ENCODE measurements at places on chromosomes 5 and 9.

DNA sequence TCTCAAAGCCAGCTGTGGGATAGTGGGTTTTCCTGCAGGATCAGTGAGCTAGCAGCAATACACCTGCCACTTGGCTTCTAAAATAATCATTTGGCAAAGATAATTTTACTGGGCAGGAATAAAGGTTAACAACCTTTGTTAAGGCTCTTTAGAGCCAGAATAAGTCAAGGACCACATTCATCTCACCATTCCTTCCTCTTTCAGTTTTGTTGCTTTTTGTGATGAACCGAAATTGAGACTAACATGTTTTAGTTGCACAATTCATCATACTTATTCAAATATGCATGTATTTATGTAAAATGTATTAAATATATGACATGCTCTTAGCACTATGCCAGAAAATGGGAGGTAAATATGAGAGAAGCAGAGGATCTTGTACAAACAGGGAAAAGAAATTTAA lies 824.4 kb upstream of the TYRP1 start:
- DNase-seq: no peak

DNA sequence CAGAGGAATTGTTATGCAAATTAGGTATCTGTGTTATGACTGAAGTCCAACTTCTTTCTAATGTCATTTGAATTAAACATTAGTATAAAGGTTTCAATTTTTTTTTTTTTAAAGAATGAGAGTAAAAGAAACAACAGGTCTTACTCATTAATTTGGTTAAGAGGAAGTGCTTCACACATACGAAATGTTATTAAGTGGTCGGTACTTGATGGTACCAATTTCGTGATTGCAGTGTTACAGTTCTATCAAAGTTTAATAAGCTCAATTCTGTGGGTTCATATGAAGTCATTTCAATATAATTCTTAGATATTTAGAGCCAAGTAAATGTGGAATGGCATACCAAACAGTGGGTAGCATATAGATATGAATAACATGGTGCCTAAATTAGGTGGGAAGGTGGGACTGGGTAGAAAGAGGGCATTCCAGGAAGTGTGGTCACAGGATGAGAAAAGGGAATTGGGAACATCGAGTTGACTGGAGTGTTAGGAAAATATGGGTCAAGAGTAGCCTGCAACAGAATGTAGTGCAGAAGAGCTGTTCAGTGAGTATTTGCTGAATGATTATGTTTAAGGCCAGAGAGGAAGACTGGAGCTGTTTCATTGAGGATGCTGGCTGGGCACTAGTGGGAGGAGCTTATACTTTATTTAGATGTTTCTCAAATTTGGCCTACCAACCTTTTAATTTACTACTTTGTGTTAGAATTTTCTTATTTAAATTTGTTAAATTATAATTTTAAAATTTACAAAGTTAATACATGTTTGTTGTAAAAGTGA lies 34.1 kb upstream of the DHFR start:
- no peak for DNase-seq

DNA sequence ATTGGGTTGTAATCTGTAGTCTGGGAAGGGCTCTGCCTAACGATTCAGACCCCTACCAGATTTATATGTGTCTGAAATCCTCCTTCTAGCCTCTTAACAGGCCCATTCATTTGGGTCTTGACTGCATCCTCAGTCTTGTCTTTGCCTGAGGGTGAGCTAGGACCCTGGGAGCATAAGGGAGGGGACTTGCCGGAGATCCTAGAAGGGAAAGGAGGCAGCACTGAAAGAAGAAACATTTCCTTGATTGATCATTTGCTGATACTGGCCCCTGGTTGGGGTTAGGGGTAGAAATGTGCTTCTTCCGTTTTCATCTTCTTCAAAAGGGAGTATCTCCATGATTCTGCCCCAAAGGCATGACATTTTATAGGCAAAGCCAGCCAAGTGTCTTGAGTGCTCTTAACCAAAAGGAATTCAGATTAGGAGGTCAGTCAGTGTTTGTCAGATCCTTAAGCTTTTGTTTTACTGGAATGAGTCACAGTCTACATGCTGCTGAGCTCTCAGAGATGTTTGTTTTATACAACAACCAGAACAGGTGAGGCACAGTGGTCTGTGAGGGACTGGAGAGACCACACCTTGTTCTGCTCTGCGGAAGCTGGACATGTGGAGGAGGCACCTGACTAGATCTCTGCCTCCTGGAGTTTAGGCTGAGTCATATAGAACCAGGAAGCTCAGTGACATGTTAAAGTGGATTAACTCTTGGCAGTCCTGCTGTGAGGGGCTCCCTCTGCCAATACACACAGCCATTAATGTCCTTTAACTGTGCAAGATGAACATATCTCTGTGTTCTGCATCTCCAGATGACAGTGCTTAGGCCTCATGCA lies 37.7 kb downstream of the PCDHAC2 start:
- peak; percentile 79 for DNase-seq

DNA sequence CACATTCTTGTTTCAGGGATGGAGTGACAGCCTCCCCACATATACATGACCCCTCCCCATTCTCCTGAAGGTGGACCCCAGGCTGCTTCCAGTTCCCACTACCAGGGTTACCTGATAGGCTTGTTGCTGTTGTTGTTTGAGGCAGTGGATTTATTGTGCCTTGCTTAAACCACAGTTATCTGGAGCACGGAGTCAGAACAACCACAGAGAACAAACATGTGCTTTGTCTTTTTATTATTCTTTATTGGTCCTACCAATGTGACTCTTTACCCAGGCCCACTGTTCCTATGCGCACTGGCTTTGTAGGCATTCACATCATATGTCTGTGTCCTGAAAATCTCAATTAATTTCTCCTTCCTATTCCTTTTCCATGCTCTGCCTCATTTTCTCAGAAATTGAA lies 41.2 kb upstream of the IPPK start:
- DNase-seq: no peak

- peak; percentile 59 for DNase-seq
Measured at GRCh38 chr5:177368869-177369644, 11.3 kb downstream of the RGS14 start.

- DNase-seq: no peak
Measured at GRCh38 chr9:118991366-118992285, 377.6 kb downstream of the BRINP1 start.

GRCh38 chr5:136364307-136364706 lies 1.0 kb downstream of the TRPC7 start:
- DNase-seq: peak; percentile 8

- no peak for DNase-seq
Measured at GRCh38 chr9:137452761-137453642, 6.1 kb downstream of the NSMF start.

DNA sequence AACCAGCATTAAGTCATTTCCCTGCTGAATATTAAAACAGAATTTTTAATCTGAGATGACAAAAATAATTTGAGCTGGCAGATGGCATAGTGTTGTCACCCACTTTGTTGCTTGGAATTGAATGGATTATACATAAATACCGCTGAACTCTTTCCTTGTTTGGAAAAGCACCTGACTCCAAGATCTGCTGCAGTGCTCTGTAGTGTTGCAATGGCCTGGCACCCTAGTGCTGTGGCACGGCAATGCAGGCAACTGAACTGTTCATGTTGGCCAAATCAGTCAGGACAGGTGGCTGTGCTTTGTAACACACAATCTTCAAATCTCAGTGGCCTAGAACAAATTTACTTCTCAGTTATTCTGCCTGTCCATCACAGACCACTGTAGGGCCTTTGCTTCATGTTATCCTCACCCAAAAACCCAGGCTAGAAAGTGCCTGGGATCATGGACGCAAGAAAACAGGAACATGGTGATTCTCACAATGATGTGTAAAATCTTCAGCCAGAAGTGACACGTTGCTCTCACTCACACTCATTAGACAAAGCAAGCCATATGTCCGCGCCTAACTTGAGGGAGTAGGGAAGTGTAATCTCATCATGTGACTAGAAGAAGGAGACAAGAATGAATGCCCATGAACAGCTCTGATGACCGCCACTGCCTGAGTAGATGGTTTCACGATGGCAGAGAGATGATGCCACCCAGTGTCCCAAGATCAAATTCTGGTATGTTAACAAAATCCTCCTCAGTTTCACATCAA lies 191.9 kb upstream of the PUM3 start:
- DNase-seq: peak; percentile 80

GRCh38 chr5:142994218-142994617 lies 224.0 kb downstream of the ARHGAP26 start:
- no peak for DNase-seq

- DNase-seq: no peak
Measured at GRCh38 chr9:129182122-129182521, 4.1 kb upstream of the IER5L start.

- no peak for DNase-seq
Measured at GRCh38 chr5:61280205-61280604, 51.9 kb upstream of the ZSWIM6 start.

GRCh38 chr5:36017622-36018021 lies 26.4 kb upstream of the UGT3A1 start:
- no peak for DNase-seq

GRCh38 chr9:101247297-101247696 lies 137.5 kb downstream of the BAAT start:
- DNase-seq: no peak

GRCh38 chr5:72785801-72786200 lies 30.7 kb upstream of the TNPO1 start:
- DNase-seq: no peak
